ENCODE measurements at places on chromosomes 7 and 10.

DNA sequence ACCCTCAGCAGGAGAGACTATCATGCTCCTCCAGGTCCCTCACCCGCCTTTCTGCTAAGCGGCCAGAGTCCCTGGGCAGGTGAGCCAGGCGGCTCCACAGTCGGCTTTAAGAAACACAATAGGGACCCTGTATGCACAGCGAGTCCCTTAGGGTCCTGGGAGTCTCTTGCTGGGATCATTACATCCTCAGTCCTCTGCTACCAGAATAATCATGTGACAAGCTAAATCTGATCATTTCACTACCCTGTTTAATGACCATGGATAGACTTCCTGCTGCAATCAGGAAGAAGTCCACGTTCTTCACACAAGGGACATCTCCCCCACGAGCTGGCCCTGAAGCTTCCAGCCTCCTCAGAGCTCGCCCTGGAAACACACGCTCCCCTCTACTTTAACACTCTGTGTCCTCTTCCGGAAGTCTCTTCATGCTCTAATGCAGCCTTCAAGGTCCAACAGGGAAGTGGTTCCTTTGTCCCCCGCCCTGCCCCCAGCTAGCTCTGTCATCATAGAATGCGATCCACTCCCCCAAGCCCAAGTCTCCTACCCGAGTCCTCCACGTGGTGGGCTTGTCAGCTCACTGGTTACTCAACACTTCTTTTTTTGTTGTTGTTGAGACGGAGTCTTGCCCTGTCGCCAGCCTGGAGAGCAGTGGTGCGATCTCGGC lies 101.5 kb downstream of the RNF216 start:
- DNase-seq: peak; percentile 88

DNA sequence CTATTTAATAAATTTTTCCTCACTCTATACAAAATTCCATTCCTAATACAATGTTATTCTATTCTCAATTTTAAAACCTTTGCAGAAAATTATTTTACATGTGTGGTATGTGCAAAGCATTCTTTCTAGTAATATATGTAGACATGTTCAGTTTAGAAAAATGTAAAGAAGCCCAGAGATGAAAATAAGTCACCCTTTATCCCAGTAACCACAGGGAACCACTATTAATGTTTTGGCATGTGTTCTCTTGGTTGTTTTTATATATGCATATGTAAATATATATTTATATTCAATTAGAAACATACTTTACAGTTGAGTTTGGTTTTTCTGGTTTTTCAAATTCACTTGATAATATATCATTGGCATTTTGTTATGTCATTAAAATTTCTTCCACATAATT lies 14.8 kb upstream of the GLCCI1 start:
- no peak for DNase-seq

- DNase-seq: no peak
These were observed 115.7 kb upstream of the CACNA2D1 start for GRCh38 chr7:82559193-82559805.

DNA sequence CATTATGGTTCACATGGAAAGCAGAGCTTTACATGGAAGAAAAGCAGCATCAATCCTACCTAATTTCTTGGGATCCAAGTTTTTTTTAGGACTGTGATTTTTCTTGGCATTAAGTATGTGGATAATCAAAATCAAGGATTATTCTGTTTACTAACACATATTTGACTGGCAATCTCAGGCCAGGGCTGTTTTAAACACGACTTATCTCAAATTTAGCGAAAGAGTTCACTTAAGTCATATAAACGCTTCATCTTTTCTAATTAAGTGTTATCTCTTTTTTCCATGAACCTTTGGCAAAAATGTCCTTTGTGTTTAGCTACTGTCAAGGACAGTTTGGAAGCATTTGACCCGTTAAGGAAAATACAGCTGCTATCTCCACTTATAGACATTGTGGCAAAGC lies 92.0 kb downstream of the GNAI1 start:
- no peak for DNase-seq

Data from suppressor macrophage treated with lipopolysaccharide for 1 hour (primary cell).